Endodermal cell (in vitro differentiated cells): ENCODE measurements at places on chromosomes 7 and 10. TPM values are rescaled to one million over a fixed set of nuclear protein-coding genes. Genes with fewer than 3 reads are reported as not detected.
A peak's percentile ranks its signal among the peaks of the same experiment; 100 is the strongest.

DNA sequence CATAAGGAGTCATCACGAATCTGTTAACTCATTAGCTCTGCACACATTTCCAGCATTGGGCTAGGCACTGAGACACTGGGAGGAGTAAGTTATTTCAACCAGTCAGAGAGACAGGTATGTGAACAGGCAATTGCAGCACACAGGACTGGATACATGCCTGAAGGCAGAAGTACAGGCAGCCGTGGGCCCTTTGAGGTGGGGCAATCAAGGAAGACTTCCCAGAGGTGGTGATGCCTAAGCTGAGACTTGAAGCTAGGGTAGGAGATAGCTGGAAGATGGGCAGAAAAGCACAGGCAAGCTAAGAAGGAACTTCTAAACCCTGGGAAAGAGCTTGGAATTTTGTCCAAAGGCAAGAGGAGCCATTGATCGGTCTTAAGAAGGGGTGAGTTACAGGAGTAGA lies 249.7 kb downstream of the EMX2 start:
- peaks cover 48% of the 10 kb centered on the region for H3K27me3 ChIP-seq
- peak; percentile 28 for DNase-seq

DNA sequence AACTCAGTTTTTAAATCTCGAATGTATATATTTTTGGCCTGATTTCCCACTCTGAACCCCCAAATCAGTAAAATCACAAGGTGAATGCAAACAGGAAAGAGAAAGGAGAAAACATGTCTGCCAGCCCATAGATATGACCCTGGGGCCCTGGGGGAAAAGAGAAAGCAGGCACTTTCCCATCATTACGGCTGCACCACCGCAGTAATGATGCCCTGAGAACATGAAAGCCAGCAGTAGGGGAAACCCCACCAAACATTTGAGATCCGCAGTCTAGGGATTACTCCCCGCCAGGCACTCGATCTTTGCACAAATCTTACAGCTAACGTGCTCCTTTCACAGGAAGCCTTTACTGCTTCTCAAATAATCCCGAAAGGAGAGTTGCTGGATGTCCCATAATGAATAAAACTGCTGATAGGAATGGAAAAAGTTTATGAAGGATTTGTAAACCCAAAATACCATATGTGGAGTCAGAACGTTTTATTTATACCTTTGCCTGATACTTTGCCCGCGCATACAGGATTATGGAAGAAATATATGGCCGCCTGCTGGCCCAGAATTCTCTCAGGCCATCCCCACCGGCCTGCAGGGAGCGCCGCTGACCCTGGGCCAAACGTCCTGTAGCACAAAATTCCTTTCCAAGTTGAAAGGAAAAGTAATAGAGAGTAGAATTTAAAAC lies 180.0 kb upstream of the INHBA start:
- no peaks in the 10 kb centered on the region for H3K36me3 ChIP-seq
- no peak for DNase-seq
- peaks cover 3% of the 10 kb centered on the region for H3K4me1 ChIP-seq

DNA sequence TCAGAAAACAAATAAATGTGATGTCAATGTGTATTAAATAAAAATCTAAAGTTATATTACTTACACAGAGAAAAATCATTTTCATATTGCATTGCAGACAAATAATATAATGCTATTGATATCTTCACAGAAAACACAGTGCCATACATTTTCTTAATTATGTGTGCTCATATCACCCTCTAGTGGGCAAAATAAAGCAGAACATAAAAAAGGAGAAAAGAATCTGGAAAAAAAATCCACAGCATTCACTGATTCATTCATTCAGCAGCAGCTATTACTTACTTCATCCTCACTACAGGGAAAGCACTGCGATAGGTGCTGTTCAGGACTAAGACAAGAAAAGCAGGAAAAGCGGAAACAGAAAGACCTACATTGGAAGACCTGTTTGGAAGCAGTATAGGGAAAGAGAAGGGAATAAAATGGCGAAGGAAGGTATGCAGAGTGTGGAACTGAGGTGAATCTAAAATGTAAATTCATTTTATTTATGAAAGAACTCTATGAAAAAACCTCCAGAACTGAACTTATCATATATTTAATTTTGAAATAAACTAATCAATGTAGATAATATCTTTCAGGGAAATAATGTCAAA lies 73.2 kb downstream of the POT1 start:
- no peaks in the 10 kb centered on the region for H3K4me1 ChIP-seq
- no peak overlapping the region for H3K4me3 ChIP-seq
- peaks cover 37% of the 10 kb centered on the region for H3K36me3 ChIP-seq
- H3K27ac ChIP-seq: no peak overlapping the region
- no peaks in the 10 kb centered on the region for H3K27me3 ChIP-seq

GRCh38 chr7:37901236-37901827 lies 15.3 kb downstream of the SFRP4 start:
- no peak overlapping the region for H3K27ac ChIP-seq
- no peaks in the 10 kb centered on the region for H3K27me3 ChIP-seq
- no peaks in the 10 kb centered on the region for H3K36me3 ChIP-seq
- H3K4me1 ChIP-seq: no peaks in the 10 kb centered on the region
- no peak overlapping the region for H3K4me3 ChIP-seq
- no peak for DNase-seq

GRCh38 chr10:35462491-35462934 lies 126.2 kb downstream of the CCNY start:
- H3K27ac ChIP-seq: peak overlapping the region; percentile 61
- no peaks in the 10 kb centered on the region for H3K27me3 ChIP-seq
- peak; percentile 75 for DNase-seq
- H3K4me1 ChIP-seq: peaks cover 29% of the 10 kb centered on the region

GRCh38 chr10:6654571-6654970 lies 74.5 kb upstream of the PRKCQ start:
- no peak overlapping the region for H3K27ac ChIP-seq
- no peaks in the 10 kb centered on the region for H3K36me3 ChIP-seq
- H3K27me3 ChIP-seq: no peaks in the 10 kb centered on the region
- no peak for DNase-seq

GRCh38 chr10:95353123-95353522 lies 62.3 kb upstream of the PDLIM1 start:
- H3K4me3 ChIP-seq: no peak overlapping the region
- peaks cover 7% of the 10 kb centered on the region for H3K4me1 ChIP-seq
- H3K27ac ChIP-seq: no peak overlapping the region

GRCh38 chr7:124959676-124960075 lies 30.1 kb upstream of the POT1 start:
- peak overlapping the region; percentile 54 for H3K4me3 ChIP-seq
- no peaks in the 10 kb centered on the region for H3K36me3 ChIP-seq
- no peak overlapping the region for H3K27ac ChIP-seq
- DNase-seq: no peak

DNA sequence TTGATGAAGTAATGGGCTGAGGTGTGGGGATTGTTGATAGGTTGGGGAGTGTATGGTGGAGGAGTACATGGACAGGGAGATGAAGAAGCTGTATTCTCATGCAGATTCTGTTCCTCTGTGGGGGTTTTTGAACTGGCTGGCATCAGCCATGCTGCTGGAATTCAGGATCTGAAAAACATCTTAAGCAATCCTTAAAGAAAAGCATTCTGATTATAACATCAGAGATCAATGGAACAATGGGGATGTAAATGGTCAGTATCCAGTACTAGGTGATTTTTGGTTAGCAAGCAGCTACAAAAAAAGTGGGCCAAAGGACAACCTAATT lies 247.5 kb upstream of the GALNT17 start:
- no peaks in the 10 kb centered on the region for H3K4me1 ChIP-seq
- no peaks in the 10 kb centered on the region for H3K36me3 ChIP-seq
- H3K27ac ChIP-seq: no peak overlapping the region
- DNase-seq: peak; percentile 83
- H3K27me3 ChIP-seq: no peaks in the 10 kb centered on the region

GRCh38 chr7:42736931-42737330 lies 174.9 kb downstream of the C7orf25 start:
- H3K27me3 ChIP-seq: no peaks in the 10 kb centered on the region
- no peak overlapping the region for H3K27ac ChIP-seq
- no peaks in the 10 kb centered on the region for H3K4me1 ChIP-seq
- no peaks in the 10 kb centered on the region for H3K36me3 ChIP-seq
- peak; percentile 80 for DNase-seq

GRCh38 chr10:11719496-11720259 lies 22.5 kb upstream of the ECHDC3 start:
- no peaks in the 10 kb centered on the region for H3K4me1 ChIP-seq
- no peak overlapping the region for H3K4me3 ChIP-seq
- H3K36me3 ChIP-seq: no peaks in the 10 kb centered on the region

GRCh38 chr7:2417981-2418481 lies 14.6 kb downstream of the CHST12 start:
- no peaks in the 10 kb centered on the region for H3K27me3 ChIP-seq
- DNase-seq: no peak
- peaks cover 6% of the 10 kb centered on the region for H3K36me3 ChIP-seq
- no peak overlapping the region for H3K27ac ChIP-seq

- H3K4me3 ChIP-seq: peak overlapping the region; percentile 85
- no peaks in the 10 kb centered on the region for H3K36me3 ChIP-seq
These were observed 737 bp downstream of the CNNM2 start for GRCh38 chr10:102918817-102919245.

DNA sequence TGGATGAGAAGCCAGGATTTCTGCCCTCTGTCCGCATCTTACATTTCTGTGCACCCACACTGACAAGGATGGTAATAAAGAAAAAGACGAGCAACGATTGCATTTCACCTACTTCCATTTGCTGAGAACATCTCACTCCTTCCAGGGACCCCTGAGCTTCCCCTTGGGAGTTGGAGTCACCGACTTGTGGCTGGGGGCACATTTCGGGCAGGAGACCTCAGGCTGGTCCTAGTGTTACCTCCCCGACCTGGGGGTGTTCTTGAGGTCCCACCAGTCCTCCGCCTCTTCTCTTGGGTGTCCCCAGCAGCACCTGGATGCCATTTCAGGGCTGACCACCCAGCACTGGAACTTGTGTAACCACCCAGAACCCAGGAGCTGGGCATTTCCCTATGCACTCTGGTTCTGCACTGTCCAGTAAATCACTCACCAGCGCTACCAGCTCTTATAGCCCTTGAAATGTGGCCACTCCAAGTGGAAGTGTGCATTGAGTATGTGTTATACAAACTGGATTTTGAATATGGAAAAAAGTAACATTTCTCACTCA lies 84.9 kb downstream of the LANCL2 start:
- no peak overlapping the region for H3K27ac ChIP-seq
- H3K36me3 ChIP-seq: no peaks in the 10 kb centered on the region
- no peaks in the 10 kb centered on the region for H3K27me3 ChIP-seq
- DNase-seq: no peak

DNA sequence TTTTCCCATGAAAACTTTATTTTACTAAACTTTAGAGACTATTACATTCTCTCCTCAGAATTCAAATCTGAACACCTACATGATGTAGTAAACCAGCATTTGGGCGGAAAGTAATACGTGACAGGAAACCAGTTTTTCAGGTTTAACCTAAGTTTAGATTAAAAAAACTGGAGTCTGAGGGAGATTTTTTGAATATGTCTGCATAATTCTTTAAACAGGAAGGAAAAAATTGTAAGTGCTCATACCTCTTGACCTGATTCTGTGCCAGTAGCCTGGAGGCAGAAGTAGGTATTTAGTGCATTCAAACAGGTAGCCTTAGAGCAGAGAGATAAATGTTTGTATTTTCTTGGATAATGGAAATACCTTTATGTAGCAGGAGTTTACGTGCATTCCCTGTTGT lies 224.3 kb downstream of the MDFIC start:
- no peak overlapping the region for H3K27ac ChIP-seq
- H3K36me3 ChIP-seq: no peaks in the 10 kb centered on the region
- no peak for DNase-seq
- H3K27me3 ChIP-seq: peaks cover 43% of the 10 kb centered on the region
- H3K4me3 ChIP-seq: no peak overlapping the region
- no peaks in the 10 kb centered on the region for H3K4me1 ChIP-seq

- H3K27ac ChIP-seq: no peak overlapping the region
- H3K36me3 ChIP-seq: no peaks in the 10 kb centered on the region
These were observed 46.8 kb upstream of the C10orf120 start for GRCh38 chr10:122746408-122746807.

GRCh38 chr10:69278446-69278963 lies at the start of gene HK1:
TSS of gene HK1 (plus strand) at chr10:69278496.
- H3K4me1 ChIP-seq: peaks cover 5% of the 10 kb centered on the region
- H3K27me3 ChIP-seq: no peaks in the 10 kb centered on the region
- peak within 1 kb of the TSS; percentile 42 for H3K27ac ChIP-seq
- no peak within 1 kb of the TSS for H3K4me3 ChIP-seq
- H3K36me3 ChIP-seq: no peaks in the 10 kb centered on the region

- H3K36me3 ChIP-seq: no peaks in the 10 kb centered on the region
- no peaks in the 10 kb centered on the region for H3K27me3 ChIP-seq
These were observed 91.6 kb downstream of the INPP5A start for GRCh38 chr10:132628966-132629900.

- no peaks in the 10 kb centered on the region for H3K4me1 ChIP-seq
- H3K27ac ChIP-seq: no peak overlapping the region
- H3K4me3 ChIP-seq: no peak overlapping the region
- no peaks in the 10 kb centered on the region for H3K27me3 ChIP-seq
- DNase-seq: no peak
These were observed 22.2 kb downstream of the AHR start for GRCh38 chr7:17320657-17321056.

DNA sequence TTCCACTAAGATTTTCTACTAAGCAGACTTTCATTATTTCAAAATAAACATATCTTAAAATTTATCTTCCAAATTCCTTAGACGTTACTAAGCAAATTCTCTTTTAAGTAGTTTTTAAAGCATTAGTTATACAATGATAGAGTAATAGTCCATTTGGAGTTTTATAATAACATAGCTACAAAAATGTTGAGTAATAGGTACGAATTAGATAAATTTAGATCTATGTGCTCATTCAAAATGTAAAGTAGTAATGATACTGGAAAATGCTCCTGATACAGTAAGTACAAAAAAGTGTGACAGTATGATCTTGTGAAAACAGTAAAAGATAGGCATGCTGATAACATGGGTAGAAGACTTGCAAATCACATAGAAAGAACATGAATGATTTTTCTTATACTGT lies 4.5 kb downstream of the DMTF1 start:
- H3K4me3 ChIP-seq: peak overlapping the region; percentile 98
- peaks cover 57% of the 10 kb centered on the region for H3K36me3 ChIP-seq
- DNase-seq: no peak
- H3K27me3 ChIP-seq: no peaks in the 10 kb centered on the region

- H3K27ac ChIP-seq: no peak overlapping the region
- no peaks in the 10 kb centered on the region for H3K4me1 ChIP-seq
- no peak overlapping the region for H3K4me3 ChIP-seq
- H3K36me3 ChIP-seq: no peaks in the 10 kb centered on the region
- DNase-seq: no peak
These were observed 390.0 kb downstream of the ARL4A start for GRCh38 chr7:13077466-13077865.

The STYXL1 gene
- 63.4 and 72.0 TPM in 2 replicates for total RNA-seq

The PHKG1 gene
- 0.46 TPM in 1 of 2 replicates, not detected in the other for total RNA-seq

The SFTPD gene
- 0.29 and 0.42 TPM in 2 replicates for total RNA-seq

The AGAP9 gene
- 12.1 to 17.7 TPM (median 17.0 TPM) in 3 replicates for total RNA-seq

The ACSM6 gene
- not detected in 2 replicates for total RNA-seq

The MMP21 gene
- not detected in 2 replicates for total RNA-seq

The WIPF3 gene
- 4.8 and 5.2 TPM in 2 replicates for total RNA-seq

The TECTB gene
- not detected in 3 replicates for total RNA-seq

The SFRP4 gene
- not detected in 3 replicates for total RNA-seq
